ENCODE measurements at places on chromosomes 3 and 15.
A peak's percentile ranks its signal among the peaks of the same experiment; 100 is the strongest.

DNA sequence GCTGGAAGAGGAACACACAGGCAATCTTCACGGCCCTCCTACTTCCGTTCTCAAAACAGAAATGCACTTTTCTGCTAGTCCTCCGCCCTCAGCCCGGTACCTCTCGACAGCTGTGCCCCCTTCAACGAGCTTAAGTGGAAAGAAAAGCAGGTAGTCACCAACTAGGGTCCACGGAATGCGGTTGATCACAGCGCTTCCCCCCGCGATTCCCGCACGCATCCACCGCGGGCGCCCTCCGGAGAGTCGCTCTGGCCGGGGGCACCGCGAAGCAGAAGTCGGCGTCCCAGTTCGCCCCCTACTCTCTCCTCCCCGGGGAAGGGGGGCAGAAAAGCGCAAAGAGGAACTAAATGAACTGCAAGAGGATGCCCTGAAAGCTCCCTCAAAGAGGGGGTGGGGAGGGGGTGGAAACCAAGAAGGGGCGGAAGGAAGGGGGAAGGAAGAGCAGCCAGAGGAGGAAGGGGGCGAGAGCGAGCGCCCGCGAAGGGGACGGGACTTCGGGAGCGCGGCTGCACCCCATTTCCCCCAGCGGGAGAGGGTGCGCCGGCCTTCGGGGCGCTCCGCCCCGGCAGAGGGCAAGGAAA lies 738 bp downstream of the ACAP2 start:
- DNase-seq = peak; percentile 42

DNA sequence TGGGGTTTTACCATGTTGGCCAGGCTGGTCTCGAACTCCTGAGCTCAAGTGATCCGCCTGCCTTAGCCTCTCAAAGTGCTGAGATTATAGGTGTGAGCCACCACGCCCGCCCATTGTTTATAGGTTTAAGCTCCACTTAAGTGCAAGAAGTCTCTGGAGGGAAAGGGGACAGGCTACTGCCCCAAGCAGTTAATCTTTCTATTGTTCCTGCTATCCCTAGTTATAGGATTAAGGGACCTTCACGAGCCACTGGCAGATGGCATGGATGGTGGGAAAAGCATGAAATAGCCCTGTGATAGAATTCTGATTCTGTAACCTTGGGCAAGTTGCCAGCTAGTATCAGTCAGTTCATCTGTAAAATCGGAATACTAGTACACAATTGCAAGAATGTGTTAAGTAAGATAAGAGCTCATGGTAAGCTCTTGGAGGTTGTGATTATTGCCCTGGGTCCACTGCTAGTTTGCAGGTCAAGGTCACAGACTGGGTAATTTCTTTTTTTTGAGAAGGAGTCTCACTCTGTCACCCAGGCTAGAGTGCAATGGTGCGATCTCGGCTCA lies 5.3 kb upstream of the RBPMS2 start:
- no peak for DNase-seq

- no peak for DNase-seq
Observed at GRCh38 chr3:50264383-50264963, 4.5 kb upstream of the SEMA3B start.

- DNase-seq = no peak
Observed at GRCh38 chr3:126664591-126665214, 9.8 kb upstream of the TXNRD3 start.

DNA sequence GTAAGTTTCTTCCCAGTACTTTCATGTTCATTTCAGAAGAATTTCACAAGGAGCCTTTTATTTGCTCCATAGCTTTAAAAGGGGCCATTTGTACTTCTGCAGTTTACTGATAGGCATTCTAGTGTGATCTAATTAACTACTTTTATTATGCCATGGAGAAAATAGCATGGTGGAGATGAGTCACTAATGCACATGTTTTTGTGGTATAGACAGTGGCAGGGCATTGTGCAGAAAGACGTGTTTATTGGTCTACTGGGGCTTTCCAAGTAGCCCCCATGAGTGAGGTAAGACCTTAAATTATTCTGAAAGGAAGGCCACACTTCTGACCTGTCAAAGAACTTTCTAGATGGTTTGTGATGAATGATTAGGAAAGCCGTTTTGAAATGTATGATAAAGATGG lies 810.0 kb upstream of the NR2F2 start:
- DNase-seq = no peak

- no peak for DNase-seq
Observed at GRCh38 chr15:35698331-35698730, 152.4 kb upstream of the DPH6 start.

DNA sequence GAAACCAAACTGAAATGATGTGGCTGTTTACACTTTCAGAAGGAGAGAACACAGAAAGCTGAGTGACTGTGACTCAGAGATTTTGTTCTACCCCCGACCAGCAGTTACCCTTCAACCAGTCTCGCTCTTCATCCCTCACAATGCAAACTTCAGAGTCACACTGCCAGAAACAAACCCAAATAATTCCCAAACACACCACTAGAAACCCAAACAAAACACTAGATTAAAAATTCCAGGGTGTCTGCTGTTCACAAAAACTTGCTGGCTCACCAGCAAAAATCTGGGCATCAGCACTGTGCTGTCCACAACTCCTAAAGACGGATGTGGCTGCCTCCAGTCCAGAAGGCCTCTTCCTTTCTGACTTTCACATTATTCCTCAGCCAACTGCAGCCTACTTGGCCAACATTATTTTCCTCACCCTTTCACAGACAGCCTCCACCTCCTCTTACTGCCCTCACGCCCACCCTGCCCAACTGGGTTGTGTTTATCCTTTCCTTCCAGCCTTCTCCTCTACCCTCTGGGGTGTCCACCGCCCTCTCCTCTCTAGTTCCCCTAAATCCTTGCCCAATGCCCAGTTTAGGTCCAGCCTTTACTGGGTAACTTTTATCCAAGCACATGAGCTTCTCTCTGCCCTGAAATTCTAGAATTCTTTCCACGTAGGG lies 71.4 kb downstream of the MECOM start:
- no peak for DNase-seq

DNA sequence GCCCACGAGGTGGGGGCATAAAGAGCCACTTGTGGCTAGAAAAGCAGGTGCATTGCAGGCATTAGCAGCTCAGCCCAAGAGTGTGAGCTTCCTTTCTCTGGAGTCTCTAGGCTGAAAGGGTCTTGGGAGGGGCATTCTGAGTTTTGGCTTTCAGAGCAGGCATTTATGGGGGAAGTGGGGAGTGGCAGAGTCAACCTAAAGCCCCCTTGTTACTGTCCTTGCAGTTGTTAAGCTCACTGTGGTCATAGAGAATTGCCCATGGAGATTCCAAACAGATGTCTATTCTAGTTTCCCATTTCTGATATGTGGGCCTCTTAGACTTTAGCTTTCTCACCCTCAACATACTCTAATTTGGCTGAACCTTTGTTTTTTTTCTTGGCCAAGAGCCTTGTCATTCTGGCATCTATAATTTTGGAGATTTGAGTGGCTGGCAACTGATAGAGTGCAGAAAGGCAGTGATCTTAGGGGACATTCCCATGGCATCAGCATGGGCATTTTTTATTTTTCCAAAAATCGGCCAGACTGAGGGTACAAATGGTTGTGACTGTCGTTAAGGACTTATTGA lies 217.9 kb downstream of the THSD4 start:
- no peak for DNase-seq

- DNase-seq = no peak
Observed at GRCh38 chr15:90336705-90337141, 15.4 kb upstream of the ZNF774 start.

DNA sequence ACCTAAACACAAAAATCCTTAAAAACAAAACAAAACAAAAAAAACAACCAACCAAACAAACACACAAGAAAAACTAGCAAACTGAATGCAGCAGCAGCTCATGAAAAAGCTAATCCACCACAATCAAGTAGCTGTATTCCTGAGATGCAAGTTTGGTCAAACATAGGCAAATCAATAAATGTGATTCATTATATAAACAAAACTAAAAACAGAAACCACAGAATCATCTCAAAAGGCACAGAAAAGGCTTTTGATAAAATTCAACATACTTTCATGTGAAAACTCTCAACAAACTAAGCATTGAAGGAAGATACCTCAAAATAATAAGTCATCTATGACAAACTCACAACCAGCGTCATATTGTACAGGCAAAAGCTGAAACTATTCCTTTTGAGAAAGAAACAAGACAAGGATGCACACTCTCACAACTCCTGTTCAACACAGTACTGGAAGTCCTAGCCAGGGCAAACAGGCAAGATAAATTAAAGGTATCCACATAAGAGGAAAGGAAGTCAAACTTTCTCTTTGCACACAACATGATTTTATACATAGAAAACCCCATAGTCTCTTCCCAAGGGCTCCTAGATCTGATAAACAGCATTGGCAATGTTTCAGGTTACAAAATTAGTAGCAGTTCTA lies 495.1 kb upstream of the SGO1 start:
- no peak for DNase-seq

- no peak for DNase-seq
Observed at GRCh38 chr3:32700244-32700643, 15.3 kb downstream of the CNOT10 start.

All from activated gamma-delta T cell treated with Interleukin-2 at 50 U/mL for 16 hours (primary cell).